ENCODE measurements at places on chromosomes 4 and X. TPM values are rescaled to one million over a fixed set of nuclear protein-coding genes. Genes with fewer than 3 reads are reported as not detected.

- DNase-seq = no peak
These were observed 71.4 kb downstream of the RTL5 start for GRCh38 chrX:72060196-72060920.

GRCh38 chr4:15744016-15744545 lies 34.0 kb upstream of the CD38 start:
- DNase-seq = no peak

DNA sequence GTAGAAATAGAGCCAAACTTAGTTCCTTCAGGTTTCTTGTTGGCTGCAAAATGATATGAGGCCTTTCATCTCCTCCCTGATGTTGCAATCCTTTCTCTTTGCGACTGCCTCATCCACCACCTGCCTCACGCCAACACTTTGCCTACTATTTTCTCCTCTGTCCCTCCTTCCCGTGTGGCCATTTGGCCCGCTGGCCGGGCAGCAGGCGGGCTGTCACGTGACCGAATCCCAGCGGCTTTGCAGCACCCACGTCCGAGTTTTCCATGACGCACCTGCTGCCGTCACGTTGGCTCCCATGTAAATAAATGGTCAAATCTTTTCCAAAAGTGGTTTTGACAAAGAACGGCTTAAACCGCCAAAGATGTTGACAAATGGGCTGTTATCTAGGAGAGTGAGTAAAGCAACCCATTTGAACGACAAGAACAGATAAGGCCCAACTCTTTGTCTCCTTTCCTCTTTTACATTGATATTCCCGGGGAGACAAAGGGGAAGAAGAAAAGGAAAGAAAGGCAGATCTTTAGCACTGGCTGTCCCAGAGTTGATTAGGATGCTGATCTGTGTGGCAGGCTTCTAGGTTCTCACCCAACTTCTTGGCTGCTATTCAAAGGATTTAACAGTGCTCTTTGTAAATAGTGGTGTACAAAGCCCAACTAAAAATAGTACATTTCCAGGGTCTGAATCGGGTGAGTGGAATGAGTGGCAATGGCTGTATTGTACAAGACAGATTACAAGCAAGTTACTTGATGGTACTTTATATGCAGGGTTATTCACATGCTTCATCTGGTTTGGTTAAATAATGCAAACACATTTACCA lies 174.2 kb upstream of the JADE1 start:
- DNase-seq = no peak

DNA sequence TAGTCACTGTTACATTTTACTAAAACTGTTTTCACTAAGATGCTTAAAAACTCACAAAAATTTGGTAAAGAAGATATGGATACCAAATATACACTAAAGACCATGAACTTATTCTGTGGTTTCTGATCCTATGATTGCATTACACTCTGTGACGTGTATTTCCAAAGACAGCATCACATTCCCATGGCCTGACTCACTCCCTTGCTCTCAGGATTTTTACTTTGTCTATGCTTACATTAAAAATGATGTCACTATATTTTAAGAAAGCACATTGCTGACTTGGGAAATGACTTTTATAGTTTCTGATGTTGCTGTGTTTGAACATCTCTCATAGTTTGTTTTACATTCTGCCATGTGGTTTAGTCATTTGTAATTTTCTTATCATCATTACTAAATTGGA lies 327.9 kb upstream of the MAGEB18 start:
- DNase-seq = no peak

DNA sequence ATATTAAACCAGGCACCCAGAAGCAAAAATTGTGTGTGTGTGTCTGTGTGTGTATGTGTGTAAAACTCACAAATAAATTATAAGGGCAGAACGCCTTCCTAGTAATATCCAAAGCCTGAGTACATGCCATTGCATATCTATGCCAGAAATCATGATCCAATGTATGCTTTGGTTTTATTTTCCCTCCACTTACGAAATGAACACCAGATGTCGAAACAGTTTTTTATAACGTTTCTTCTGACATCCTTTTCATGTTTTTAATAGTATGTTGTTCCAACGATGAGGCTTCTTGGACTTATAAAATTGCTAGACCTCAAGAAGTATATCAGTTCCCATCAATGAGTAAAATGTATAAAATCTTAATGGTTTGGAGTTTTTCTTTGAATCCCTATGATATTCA lies 55.4 kb downstream of the KCNIP4 start:
- no peak for DNase-seq

DNA sequence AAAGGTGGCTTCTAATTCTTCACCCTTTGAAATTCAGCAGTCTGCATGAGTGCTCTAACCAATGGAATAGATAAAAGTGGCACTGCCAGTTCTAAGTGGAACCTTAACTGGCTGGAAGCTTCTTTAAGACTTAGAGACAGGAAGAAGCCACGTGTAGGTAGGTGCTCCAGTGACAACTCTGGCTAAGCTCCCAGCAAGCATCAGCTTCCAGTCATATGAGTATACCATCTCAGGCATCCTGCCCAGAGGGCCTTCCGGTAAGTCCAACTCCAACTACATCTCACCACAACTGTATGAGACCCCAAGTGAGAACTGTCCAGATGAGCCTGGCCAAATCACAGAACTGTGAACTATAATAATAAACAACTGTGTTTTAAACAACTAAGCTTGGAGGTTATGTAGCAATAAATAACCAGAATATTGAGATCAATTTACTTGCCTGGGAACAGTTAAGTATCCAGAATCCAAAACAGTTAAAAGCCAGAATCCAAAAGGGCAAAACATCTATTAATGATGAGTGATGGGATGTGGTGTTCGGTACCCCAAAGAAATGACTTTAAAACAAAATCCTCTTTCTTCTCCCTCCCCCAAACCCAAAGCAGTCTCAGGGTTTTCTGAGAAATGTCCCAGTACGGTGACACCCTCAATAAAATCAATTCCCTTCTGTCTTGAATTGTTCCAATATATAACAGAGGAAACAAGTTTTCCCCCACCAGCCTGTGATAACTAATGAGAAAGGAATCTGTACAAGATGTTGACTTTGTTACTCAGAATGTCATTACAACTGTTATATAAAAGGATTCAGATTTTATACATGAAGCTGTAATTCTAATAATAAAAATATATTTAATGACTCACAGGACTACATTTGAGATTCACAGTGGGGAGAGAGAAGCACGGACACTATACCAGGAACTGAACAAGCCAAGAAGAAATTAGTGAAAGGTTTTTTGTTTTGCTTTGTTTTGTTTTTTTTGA lies 4.2 kb downstream of the TSPAN5 start:
- DNase-seq = peak; percentile 72

- peak; percentile 45 for DNase-seq
These were observed 69.6 kb upstream of the C4orf50 start for GRCh38 chr4:6087669-6088341.

GRCh38 chrX:118536687-118537461 lies 41.3 kb downstream of the DOCK11 start:
- DNase-seq = no peak

DNA sequence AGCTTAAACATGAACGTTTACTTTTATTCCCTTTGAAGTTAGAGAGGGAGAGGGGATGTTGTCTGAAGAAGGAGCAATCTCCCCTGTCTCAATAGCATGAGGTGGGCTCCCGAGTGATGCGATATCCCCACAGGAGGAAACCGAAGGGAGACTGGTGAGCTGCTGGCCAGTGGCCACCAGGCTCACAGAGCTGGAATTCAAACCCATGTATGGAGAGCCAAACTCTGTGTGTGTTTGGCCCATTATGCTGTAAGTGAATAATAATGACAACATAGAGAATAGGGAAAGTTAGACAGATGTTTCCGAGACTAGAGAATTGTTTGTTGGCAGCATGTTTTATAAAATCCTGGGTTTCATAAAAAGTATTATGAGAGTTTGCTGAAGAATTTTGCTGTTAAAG lies 66.1 kb upstream of the CLNK start:
- no peak for DNase-seq

DNA sequence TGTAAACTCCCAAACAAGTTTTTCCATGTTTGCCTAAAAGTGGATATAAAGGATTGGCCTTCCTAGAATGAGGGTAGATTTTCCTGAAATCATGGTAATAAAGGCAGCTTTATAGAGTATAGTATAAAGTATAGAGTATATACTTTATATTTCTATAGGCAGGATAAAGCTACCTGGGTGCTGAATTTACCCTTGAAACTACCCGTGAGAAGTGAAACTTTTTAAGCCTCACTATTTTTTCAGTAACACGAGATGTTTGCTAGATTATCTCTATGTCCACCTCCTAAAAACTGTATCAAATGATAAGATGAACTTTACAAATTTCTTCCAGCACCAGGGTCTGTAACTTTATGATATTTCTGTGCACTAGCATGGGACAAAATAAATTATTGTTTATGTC lies 340.0 kb upstream of the GALNTL6 start:
- DNase-seq = no peak

DNA sequence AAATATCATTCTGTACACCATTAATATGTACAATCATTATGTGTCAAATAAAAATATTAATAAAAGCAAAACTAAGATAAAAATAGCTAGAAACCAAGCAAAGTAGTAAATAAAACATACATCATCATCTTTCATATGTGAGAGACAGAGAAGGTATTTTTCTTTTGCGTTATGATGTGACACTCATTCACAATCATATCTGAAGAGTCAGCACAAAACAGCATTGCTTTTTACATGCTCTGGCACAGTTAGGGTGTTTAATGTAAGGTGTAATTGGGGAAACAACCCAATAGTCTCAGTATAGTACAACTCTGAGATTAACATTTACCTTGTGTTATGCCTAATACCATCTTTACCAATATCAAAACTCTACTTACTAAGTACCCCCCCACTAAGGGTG lies 376.6 kb downstream of the TMA16 start:
- DNase-seq = no peak

DNA sequence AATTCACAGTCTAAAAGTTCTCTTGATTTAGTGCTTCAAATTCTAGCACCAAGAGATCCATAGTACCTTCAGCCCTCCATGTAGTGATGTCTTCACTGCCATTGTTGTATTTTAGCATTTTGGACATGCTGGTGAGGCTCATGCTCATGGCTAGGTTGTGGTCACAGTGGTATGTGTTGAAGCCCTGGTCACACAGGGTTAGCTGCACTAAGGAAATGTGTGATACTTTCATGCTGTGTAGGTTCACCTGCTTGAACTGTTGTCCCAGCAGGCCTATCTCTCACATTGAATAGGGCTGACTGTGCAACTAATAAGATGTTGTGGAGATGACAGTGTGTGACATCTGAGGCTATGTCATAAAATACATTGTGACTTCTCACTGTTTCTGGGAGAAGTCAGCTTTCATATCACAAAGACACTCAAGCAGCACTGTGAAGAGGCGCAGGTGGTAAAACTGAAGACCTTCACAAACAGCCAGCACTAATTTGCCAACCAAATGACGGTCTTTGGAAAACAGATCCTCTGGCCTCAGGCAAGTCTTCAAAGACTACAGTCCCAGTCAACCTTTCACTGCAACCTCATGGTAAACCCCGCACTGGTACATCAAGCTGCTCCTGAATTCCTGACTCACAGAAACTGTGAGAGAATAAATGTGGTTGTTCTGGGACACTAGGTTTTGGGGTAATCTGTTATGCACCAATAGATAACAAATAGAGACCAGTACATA lies 17.4 kb upstream of the ADH4 start:
- DNase-seq = no peak

GRCh38 chr4:24742773-24743172 lies 52.6 kb upstream of the SOD3 start:
- DNase-seq = no peak

- DNase-seq = no peak
These were observed 28.1 kb upstream of the LNX1 start for GRCh38 chr4:53619431-53619830.

GRCh38 chr4:74316397-74316796 lies 8.1 kb downstream of the EPGN start:
- no peak for DNase-seq

DNA sequence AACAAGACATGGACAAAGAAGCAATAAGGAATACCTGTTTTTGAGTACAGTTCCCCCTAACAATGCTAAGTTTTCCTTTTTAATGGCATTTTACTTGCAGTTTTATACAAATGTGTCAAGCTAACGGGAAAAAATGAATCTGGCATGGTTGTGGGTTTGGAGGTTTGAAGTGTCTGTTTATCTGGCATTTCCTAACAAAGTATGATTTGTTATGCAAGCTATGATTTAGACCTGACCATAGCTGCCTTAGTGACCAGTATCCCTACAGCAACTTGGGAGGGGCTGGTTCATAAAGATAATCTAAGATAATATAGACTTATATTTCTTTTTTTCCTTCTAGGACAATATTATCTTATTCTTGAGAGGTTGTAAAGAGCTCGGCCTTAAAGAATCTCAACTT lies 60.6 kb downstream of the LIMCH1 start:
- DNase-seq = no peak

DNA sequence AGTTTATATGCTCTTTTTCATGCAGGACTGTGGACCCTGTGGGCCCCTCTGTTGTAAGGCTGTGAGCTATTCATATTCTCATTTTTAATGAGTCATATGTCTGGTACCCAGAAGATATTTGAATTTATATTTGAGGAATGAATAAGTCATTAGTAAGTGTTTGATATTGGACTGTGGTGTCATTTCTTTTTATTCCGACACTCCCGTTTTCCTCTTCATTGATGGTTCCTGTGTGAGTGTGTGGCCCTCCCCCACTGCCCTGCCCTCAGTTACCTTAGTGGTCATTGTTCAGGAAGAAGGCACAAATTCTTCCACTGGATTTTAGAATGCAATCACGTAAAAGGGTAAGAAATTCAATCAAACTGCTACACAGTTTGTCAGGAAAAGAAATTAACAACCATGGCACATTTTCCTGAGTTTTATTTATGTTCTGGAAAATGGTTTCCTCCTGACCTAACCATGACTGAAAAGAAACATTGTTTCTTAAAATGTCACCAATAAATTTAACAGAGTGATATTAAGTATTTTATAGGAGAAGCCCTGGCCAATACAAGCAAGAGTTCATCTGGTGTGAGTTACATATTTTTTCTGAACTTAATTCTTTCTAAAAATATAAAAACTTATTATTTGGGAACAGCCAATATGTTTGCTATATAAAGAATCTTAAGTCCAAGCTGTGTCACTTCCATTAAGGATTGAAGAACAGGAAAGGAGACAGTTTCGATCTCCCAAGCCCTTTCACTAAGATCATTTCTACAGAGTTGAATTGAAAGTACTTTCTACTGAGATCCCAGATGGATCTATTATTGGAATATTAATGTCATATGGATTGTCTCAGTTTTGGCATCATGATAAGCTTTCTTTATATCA lies 370.5 kb upstream of the ANXA10 start:
- DNase-seq = no peak

Gene ARSJ
- total RNA-seq = 7.2 TPM

Gene RNF150
- 61.8 TPM for total RNA-seq

Gene PCDH10
- 0.49 TPM for total RNA-seq

Gene CCDC158
- total RNA-seq = not detected

Gene TRIM60
- total RNA-seq = not detected

Gene FANCB
- total RNA-seq = 2.1 TPM

Gene RTL9
- not detected for total RNA-seq

Gene BEX5
- total RNA-seq = 4.6 TPM

Gene ACE2
- not detected for total RNA-seq

Gene RAB40AL
- total RNA-seq = 3.0 TPM

Gene FRAS1
- total RNA-seq = 9.4 TPM

Gene PASD1
- total RNA-seq = not detected
